ENCODE measurements at places on chromosomes 12 and 14. TPM values are rescaled to one million over a fixed set of nuclear protein-coding genes. Genes with fewer than 3 reads are reported as not detected.

DNA sequence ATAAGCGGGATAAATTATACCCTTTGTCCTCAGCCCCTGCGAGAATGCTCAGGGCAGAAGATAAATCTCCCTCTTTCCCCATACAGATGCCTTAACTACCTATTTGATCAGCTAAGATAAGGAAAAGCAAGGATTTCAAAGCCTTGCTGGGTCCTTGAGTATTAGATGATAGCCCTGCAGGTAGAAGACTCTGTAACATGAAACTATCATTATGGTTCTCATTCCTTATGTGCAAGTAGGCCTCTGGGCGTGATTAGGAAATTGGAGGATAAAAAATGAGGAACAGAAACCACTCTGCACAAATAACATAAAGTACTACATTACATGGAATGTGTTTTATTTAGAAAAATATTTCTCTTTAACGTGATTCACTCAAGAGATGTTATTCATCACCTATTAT is 14.5 kb upstream of the WDR89 start:
- DNase-seq: no peak

GRCh38 chr12:122184517-122184916 is 1.6 kb downstream of the LRRC43 start:
- peak; percentile 23 for DNase-seq

PALS1 gene
- total RNA-seq: 6.5 TPM

- DNase-seq: peak; percentile 14
Observed at GRCh38 chr14:105859717-105860614, 333.6 kb downstream of the TMEM121 start.

DNA sequence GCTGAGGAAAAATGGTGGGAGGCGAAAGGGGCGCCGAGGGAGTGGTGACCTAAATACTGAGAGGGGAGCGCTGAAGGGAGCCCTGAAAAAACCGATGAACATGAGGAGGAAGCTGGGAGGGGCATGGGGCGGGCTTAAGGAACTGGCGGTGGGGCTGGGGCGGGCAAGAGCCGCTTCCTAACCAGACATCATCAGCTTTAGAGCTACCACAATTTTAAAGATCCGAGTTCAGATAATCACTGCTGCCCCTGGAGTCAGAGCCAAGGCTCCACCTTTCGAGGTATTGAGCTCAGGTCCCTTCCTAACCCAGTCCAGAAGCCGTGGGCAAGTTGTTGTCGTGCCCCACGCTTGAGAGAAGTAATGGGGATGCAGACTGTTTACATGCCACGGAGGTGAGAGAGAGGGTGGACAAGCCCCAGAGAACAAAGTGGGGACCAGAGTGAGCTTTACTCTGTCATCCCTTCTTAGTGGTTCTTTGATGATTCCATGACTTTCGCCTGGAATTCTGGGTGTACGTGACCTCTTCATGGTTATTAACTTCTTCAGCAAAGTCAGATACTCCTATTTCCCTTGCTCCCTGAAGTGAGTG is 393 bp downstream of the ORMDL2 start:
- DNase-seq: no peak

DNA sequence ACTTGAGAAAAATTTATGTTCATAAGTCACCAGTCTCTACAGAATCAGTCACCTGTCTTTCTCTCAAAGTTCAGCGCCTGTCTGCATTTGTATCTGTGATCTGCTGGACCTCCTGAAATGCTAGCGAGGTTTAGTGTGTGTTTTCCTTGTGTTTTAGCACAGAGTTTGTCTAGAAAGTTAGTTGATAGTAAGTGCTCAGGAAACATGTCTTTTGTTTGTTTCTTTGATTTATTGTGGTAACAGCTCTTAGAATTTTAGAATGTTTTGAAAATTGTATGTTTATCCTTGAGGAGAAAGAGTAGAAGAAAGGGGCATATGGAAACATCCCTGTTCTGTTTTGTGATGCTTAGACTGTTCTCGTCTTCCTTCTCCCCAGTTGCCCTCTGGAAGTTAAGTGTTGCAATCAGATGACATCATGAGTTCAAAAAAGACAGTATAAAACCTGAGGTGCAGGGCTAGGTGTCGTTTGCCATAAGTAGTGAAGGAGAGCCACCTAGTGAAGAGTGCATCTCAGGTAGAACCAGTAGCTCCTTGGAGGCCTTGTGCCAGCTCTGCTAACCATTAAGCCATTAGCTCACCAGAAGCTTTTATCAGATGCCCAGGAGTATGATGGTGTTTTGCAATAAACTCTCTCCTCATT is 44.8 kb downstream of the FBXW8 start:
- no peak for DNase-seq

OR6C76 gene
- not detected for total RNA-seq

DNA sequence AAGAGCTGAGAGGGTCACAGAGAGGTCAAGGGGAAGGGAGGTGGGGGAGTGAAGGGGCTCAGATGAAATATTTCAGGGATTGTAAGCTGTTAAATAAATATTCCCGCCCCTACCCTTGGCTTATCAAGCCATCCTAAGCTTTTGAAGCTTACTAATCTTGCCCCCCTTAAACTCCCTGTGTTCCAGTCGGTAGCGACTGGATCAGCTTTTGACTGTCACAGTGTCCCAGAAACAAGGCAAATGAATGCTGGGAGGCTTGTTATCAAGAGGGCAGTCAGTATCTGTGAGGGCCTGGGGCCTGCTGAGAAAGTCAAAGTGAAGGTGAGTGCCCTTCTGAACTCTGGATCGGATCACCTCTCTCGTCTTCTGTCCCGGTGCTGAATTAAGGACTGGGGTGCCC is 128.1 kb downstream of the DACT1 start:
- DNase-seq: no peak

ITPK1 gene
- total RNA-seq: 74.8 TPM

GRCh38 chr12:54052438-54053002 is 1.1 kb upstream of the HOXC4 start:
- no peak for DNase-seq

CLEC6A gene
- not detected for total RNA-seq

DNA sequence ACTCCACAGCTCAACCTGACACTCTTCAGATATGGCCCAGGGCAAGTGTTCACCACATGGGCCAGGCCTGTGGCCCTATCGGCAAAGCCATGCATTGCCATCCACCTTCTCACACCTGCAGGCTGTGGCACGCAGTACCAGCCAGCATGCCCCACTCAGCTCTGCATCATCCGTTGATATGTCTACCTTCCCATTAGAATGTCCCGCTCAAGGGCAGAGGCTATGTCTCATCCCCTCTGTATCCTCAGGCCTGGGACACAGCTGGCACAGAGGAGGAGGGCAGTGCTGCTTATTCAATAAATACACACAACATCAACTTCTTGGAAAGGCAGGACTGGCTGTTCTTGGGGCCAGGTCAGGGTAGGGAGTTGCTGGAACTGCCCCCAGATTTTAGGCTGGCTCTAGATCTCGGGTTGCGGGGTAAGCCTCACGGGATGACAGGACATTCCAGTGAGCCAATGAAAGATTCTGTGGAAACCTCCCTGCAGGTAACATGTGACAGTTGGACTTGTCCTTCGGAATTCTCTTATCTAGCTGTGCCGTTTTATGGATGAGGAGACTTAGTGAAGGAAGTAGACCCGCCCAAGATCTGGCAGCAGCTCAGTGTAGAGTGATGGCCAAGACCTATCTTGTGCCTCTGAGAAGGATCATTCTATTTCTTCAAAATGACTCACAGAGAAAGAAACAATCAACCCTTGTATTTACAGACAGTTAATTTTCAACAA is 25.6 kb downstream of the SYNE3 start:
- no peak for DNase-seq

GON7 gene
- 3.2 TPM for total RNA-seq

DNA sequence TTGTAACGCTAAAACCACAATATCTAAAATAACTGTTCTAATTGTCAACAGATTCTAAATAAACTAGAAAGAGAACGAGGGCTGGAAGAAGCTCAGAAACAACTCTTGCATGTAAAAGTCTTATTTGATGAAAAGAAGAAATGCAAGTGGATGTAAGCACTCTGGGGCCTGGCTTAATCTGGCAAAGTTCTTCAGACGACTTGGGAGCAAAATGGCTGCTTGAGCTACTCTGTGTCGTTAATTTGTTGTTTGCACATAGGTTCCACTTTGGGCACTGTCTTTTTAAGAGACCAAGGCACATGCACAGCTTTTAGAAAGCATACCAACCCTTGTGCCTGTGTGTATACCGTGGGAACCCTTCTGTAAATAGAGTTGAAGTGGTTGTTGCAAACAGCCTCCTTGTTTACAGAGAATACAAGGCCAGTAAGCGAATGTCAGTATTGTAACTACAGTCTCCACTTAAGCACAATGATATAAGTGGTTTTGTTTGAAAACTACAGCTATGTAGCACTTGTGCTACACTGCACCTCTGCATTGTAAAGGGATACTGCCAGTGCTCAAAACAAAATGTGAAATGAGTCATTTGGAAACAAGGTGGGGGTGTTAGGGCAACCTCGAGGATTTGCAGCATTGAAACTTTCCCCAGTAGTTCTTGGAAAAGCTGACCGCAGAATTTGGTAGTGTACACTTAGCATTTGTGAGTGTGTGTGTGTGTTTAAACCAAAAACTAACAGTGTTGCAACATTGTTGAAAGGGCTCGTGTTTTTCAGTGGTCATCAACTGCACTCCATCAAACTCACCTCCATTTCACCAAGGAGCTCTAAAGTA is 154.3 kb downstream of the CEP83 start:
- DNase-seq: no peak

- DNase-seq: no peak
Observed at GRCh38 chr14:59474172-59474571, 9.0 kb upstream of the GPR135 start.

LRRC10 gene
- total RNA-seq: not detected

- DNase-seq: peak; percentile 97
Observed at GRCh38 chr14:69152902-69153151, at the start of gene DCAF5. Gene DCAF5 (minus strand): TSS chr14:69153119. CDS start chr14:69152978, 141 bp downstream.
